Effector memory CD8-positive, alpha-beta T cell (primary cell): ENCODE measurements at places on chromosomes 1 and 21.

DNA sequence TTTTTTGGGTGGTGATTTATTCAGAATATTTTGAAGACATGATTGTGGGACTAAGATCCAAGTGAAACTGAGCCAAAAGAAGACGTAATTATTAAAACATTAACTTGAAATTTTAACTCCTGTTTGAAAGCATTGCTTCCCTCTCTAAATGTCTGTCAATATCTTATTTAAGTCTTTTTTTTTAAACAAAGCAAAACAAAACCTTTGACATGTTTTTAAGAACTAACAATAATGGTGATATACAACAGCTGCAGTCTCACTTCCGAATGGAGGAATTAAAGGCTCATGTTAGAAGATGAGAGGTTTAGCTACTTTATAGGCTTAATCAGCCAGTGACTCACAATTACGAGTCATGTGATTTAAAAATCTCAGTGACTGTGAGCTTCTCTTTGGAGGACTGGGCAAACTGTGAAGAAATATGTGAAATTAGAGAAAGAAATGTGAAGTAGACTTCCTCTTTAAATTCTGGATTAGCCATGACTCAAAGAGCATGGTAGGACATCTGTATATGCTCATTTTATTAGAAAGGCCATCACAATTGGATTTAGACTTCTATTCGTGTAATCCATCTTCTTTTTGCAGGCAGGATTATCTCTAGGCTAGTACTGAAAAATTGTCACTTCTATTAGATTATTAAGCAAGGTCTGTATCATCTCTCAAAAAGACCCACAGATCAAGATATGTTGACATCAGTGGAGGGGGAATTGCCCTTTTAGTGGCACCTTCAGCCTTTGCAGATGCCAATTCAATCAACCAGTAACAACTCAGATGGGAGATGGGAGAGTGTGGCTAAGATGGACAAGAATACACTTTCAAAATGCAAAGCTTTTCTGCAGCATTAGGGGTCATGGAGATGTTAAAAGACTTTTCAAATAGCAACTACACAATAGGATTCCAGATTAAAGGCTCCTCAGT is 28.7 kb downstream of the KCNA3 start:
- peak overlapping the region; percentile 23 for H3K27ac ChIP-seq
- peak overlapping the region; percentile 49 for H3K4me3 ChIP-seq

DNA sequence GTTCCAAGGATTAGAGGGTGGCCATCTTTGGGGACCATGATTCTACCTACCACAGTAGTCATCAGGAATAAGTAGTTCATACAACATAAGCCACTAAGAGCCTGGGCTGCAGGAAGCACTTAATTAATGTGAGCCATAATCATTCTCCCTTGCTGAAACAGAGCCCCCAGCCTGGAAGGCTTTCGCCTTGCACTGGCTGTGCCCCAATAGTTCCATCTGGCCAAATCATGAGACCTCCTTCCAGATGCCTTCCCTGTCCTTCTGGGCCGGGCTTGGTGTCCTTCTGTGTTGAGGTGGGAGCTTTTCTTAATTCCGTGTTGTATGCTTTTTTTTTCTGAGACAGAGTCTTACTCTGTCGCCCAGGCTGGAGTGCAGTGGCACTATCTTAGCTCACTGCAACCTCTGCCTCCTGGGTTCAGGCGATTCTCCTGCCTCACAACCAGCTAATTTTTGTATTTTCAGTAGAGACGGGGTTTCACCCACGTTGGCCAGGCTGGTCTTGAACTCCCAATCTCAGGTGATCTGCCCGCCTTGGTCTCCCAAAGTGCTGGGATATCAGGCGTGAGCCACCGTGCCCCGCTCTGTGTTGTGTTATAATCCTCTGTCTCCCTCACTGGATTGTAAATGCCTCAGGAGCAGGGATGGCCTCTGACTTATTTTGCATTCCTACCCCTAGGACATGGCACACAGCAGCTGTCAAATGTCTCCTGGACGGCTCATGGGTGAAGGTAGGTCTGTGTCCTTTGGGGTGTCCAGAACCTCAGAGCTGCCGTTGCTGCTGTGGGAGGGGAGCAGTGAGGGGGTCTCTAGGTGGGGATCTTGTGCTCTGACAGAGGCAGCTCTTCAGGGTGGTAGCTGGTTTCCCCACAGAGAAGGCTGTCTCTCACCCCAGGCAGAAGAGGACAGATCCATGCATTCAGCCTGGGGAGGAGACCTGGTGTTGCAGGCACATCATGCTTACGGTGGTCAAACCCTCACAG is 10.1 kb downstream of the GNG4 start:
- no peak overlapping the region for H3K27ac ChIP-seq
- H3K27me3 ChIP-seq: no peaks in the 10 kb centered on the region
- H3K36me3 ChIP-seq: peaks cover 3% of the 10 kb centered on the region
- peaks cover 22% of the 10 kb centered on the region for H3K4me1 ChIP-seq

GRCh38 chr1:184299406-184299790 is 87.4 kb upstream of the C1orf21 start:
- H3K4me3 ChIP-seq: no peak overlapping the region
- H3K4me1 ChIP-seq: peaks cover 6% of the 10 kb centered on the region
- H3K27me3 ChIP-seq: no peaks in the 10 kb centered on the region
- no peaks in the 10 kb centered on the region for H3K36me3 ChIP-seq

GRCh38 chr1:212218911-212219310 is 66.3 kb upstream of the PPP2R5A start:
- peak overlapping the region; percentile 30 for H3K27ac ChIP-seq
- DNase-seq: no peak
- no peak overlapping the region for H3K4me3 ChIP-seq
- peaks cover 5% of the 10 kb centered on the region for H3K4me1 ChIP-seq
- peaks cover 8% of the 10 kb centered on the region for H3K27me3 ChIP-seq

GRCh38 chr1:184953600-184954219 is 20.6 kb downstream of the NIBAN1 start:
- H3K4me3 ChIP-seq: peak overlapping the region; percentile 65
- peaks cover 14% of the 10 kb centered on the region for H3K36me3 ChIP-seq
- H3K4me1 ChIP-seq: peaks cover 56% of the 10 kb centered on the region
